Activated CD8-positive, alpha-beta T cell treated with anti-CD3 and anti-CD28 coated beads for 36 hours (primary cell): ENCODE measurements at places on chromosomes 1 and 21. TPM values are rescaled to one million over a fixed set of nuclear protein-coding genes. Genes with fewer than 3 reads are reported as not detected.

The AMY1C gene
- not detected for total RNA-seq

The PGBD5 gene
- total RNA-seq: not detected

The TARBP1 gene
- 61.3 TPM for total RNA-seq

The IGSF9 gene
- total RNA-seq: 0.07 TPM

The AGMAT gene
- total RNA-seq: 21.9 TPM

The C4BPB gene
- total RNA-seq: 2.2 TPM

The CATSPERE gene
- 0.20 TPM for total RNA-seq

The PIAS3 gene
- 18.9 TPM for total RNA-seq

The NID1 gene
- 0.07 TPM for total RNA-seq
